ENCODE measurements at places on chromosomes 5 and 9.

- no peak for DNase-seq
These were observed 72.0 kb upstream of the COL5A1 start for GRCh38 chr9:134569626-134570025.

DNA sequence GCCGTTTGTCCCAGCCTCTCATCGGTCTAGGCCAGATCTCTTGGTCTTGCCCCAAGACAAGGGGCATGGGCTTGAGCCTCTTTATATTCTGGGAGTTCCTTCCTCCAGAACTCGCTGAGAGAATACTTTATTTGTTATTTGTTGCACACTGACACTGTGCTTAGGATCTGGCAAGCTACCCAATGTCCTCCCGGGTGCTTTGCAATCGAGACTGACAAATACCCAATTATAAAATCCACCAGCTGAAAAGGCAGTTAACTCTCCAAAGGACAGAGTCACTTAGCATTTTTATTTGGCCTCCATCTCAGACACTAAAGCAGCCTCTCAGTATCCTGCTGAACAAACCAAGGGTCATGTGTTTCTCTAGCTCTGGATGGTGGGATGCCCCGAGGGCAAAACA is 500.2 kb upstream of the DAP start:
- no peak for DNase-seq

DNA sequence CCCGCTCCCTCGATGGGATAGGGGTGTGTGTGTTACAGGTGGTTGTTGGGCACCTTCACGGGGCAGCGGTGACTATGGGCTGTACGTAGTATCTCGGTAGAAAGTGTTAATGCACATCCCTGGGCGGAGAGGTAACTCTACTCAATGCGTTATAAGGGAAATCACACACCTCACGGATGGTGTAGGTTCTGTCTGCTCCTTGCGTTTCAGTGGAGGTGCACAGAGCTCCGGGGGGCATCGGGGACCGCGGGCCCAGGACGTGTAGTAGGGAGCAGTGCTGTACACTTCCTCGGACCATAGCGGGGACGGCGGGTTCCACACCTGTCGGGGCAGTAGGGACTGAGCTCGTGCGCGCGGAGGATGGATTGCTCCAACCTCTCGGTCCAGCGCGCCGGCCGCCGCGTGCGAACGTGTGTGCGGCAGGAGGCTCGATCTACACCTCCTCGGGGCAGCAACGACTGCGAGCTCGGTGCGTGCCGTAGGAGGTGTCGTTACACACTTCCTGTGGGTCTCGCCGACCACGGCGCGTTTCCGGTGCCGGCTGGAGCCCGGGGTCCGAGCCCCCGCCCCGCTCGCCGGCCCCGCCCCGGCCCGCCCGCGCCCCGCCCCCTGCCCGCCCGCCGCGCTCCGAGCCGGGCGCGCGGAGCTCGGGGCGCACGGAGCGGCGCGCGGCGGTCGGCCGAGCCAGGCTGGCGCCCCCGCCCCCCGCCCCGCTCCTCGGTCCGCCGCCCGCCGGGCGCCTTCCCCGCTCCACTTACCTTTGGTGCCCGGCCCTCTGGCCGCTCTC is at the start of gene KIAA1958:
TSS of gene KIAA1958 (plus strand) at position 607 of the 787 bp plus-strand sequence. CDS start 87,254 bp downstream, outside the sequence.
- no peak for DNase-seq

DNA sequence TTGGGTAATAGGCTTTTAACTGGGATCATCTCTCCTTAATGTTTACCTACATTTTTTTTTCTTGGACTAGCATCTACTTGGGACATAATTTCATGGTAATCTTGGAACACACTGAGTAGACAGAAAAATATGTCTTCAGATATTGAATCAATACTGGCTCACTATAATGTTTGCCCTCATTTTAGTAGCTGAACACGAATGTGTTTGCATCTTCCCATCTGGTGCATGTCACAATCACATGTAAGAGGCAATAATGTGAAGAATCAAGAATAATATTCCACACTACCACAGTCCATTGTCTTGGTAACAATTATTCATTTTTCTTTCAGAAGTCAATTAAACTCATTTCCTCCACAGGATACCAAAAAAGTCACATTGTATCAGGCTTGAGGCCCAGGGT is 382.7 kb upstream of the CDH10 start:
- no peak for DNase-seq

- no peak for DNase-seq
These were observed 251.2 kb downstream of the NFIB start for GRCh38 chr9:14062586-14063221.

GRCh38 chr9:125540497-125540896 is 166.5 kb downstream of the MAPKAP1 start:
- no peak for DNase-seq

GRCh38 chr5:177557041-177557647 is 2.8 kb upstream of the FAM193B start:
- no peak for DNase-seq

GRCh38 chr5:103927739-103928138 is 365.1 kb upstream of the NUDT12 start:
- DNase-seq = no peak

DNA sequence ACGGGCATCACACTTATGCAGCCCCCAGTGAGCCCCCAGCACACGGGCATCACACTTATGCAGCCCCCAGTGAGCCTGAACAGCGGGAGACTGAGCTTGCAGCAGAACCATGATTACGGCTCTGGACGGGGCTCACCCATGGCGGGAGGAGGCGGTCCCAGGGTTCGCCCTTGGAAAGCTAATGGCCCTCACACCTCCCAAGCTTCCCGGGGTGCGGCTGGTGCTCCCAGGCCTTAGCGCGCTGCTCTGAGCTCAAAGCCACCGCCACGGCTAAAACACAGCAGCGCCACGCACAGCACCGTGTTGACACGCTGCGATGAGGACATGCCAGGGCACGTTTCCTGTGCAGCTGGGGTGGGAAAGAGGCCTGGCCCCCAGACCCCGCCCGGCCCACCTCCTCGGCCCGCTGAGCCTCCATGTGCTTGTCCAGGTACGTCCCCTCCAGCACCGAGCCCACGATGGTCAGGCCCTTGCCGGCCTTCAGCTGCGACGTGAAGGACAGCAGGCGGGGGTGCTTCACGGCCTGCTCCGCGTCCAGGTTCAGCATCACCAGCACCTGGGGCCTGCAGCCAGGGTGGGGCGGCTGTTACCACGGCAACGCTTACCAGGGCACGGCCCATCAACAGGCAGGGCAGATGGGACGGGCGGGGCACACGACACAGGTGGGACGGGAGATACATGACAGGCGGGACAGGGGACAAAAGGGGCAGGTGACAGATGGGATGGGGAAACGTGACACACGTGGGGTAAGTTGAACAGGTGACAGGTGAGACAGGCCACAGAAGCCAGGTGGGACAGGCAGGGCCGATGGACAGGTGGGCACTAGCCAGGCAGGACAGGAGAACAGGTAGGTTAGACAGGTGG is 38.4 kb downstream of the SLC12A7 start:
- no peak for DNase-seq

GRCh38 chr5:62483556-62483955 is 71.0 kb downstream of the IPO11 start:
- DNase-seq = no peak

DNA sequence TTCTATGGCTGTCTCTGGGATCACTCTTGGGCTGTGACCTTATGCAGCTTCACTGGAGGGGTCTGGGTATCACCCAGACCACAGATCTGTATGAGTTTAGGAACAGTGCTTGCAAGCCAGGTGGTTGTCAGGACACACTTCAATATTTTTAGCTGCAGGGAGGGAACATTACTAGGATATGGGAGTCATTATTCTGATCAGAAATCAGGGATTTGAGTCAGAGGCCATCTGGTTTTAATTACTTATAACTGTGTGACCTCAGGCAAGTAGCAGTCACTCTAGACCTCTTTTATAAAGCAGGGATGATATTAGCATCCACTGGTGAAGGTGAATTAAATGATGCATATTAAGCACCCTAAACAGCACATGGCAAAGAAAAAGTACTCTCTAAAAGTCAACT is 60.1 kb upstream of the NMUR2 start:
- DNase-seq = no peak

- DNase-seq = no peak
These were observed 62.4 kb downstream of the GRIA1 start for GRCh38 chr5:153552886-153553285.

GRCh38 chr5:40932766-40933165 is 23.5 kb downstream of the C7 start:
- DNase-seq = no peak

- no peak for DNase-seq
These were observed 15.1 kb upstream of the NRARP start for GRCh38 chr9:137317021-137317717.

DNA sequence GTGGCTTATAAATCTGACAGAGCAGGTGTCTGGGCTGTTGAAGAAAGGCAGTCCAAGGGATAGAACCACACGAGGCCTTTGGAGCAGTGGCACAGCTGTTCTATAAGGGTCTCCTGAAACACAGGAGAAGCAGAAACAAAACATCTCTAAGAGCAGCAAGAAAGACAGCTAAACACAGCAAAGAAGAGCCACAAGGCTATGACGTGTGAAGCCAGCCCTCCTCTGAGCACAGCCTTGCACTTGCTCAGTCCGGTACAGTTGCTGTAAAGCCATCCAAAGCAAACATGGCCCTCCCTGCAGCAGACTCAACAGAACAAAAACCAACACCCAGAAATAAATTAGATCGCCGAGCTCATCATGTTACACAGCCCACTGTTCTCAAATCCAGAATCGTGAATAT is 2.6 kb upstream of the GZMK start:
- DNase-seq = no peak

- no peak for DNase-seq
These were observed 48.9 kb downstream of the ZNF608 start for GRCh38 chr5:124697501-124697900.

GRCh38 chr5:6504677-6505415 is 56.2 kb downstream of the UBE2QL1 start:
- DNase-seq = no peak

DNA sequence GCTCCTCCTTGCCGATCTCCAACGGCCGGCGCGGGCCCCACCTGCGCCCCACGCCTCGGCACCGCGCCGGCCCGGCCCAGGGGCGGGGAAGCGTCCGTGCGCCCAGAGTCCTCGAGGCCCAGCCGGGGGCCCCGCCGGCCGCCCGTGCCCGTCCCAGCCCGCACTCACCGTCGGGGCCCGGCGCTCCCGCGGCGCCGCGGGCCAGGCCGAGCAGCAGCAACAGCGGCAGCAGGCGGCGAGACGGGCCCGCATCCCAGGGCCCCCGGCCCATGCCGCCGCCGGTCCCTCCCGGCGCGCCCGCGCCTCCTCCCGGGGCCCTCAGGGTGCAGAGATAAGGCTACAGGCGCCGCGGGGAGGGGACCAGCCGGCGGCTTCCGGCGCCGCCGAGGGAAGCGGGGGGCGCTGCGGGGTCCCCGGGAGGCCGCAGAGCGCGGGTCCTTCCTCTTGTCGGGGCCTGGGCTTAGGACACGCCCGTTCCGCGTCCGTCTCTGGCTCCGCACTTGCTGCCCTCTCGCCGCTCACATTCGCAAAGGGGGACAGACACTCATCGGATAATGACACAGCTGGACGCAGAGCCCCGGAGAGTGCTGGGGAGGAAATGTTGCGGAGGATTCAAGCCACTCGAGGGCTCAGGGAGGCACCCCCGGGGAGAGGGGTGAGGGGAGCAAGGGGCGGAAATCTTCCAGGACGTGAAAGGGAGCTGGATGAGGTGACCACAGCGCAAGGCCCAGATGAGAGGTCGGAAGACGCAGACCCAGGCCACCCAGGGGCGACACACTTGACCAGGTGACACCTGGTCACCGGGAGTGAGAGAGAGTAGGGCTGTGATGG is at the start of gene SUSD1:
TSS of gene SUSD1 (minus strand) at position 333 of the 831 bp plus-strand sequence. CDS start at position 271, 62 bp downstream.
- DNase-seq = no peak

- no peak for DNase-seq
These were observed 101.7 kb upstream of the FST start for GRCh38 chr5:53378590-53379247.

DNA sequence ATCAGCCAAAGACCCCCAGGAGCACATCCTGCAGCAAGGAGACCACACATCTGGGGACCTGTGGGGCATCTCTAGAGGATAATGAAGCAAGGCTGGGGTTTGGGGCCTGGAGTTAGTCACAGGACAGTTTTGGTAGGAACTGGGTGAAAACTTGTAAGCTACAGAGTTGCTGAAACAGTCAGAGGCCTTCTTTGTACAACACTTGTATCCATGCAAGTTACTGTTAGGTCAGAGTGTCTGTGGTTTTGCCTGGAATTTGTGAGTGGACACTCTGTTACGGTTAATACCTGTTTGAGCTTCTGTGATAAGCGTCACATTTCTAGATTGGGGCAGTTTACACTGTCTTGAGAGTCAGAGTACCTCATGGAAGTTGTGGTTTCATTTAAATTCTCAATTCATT is 22.6 kb upstream of the ASPN start:
- no peak for DNase-seq

- DNase-seq = no peak
These were observed 38.1 kb upstream of the CD180 start for GRCh38 chr5:67234671-67235176.

DNA sequence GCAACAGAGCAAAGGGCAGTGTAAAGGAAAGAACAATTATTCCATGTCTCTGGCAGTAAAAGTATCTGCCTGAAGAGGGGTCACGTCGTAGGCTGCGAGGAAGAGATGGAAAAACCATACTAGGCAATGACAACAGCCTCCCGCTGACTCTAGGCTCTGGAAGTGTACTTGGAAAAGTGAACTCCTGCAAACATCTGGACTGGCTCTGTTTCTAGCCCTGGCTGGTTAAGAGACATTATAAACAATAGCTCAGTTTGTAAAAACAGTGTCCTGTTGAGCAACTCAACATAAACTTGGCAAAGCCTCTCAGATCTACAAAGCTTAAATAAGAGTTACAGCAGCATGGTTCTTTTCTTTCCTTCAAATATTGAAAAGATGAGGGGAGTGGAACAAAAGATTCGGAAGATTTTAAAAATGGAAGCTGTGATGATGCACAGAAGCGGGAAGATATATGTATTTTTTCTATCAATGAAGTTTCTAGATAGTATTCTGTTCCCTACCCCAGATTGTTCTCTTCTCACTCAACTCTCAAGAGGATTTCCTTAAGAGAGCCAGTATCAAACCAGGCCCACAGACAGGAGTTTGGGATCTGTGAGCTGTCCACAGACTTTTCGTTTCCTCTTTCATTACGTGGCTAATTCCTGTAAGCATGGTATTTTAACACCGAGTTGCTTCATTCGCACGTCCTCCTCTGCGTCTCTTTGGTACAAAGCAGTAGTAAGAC is 79.4 kb downstream of the SPTLC1 start:
- DNase-seq = no peak

Measured in Panc1 (cell line).